Choroid plexus epithelial cell (primary cell): ENCODE measurements at places on chromosomes 6 and 20.
A peak's percentile ranks its signal among the peaks of the same experiment; 100 is the strongest.

GRCh38 chr20:10856237-10857015 is 182.6 kb upstream of the JAG1 start:
- DNase-seq = no peak

- DNase-seq = no peak
Measured at GRCh38 chr20:37382482-37383120, 36.7 kb downstream of the SRC start.

- no peak for DNase-seq
Measured at GRCh38 chr6:123802351-123802696, 1.3 kb upstream of the NKAIN2 start.

DNA sequence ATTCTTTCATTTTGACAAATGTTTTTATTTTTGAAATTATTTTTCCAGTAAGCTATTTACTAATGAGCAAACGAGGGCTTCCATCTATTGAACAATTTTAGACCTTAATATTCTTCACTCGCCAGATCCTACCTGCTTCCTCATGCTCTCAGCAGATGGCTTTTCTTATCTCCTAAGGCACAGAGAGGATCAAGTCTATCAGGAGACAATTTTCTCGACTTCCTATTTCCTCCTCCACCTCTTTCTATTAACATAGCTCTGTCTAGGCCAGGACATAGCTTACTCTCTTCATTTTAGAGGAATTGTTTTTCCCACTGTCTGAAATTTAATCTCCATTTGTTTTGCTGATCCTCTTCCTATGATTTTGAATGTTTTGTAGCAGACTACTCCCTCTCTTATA is 87.0 kb upstream of the MAN1A1 start:
- no peak for DNase-seq

GRCh38 chr20:33093074-33093473 is 13.6 kb downstream of the BPIFB4 start:
- DNase-seq = no peak

DNA sequence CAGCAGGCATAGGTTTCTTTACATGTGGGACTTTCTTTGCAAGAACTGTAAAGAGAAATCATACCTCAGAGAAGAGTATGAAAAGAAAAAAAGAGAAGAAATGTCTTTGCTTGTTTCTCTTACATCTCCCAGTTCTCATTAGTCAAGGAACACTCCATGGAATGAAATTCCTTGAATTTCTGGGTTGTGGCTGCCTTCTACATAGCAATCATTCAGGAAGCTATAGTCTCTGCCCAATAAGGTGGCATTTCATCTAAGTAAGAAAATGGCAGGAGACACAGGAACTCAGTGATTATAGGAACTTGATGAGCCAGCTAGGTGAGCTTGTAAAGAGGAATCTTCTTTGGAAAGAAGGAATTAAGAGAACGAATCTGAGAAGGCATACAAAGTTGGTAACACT is 197.0 kb upstream of the FKBP1C start:
- DNase-seq = no peak

GRCh38 chr6:85404564-85405174 is 45.2 kb upstream of the NT5E start:
- peak; percentile 87 for DNase-seq

- DNase-seq = peak; percentile 68
Measured at GRCh38 chr6:170553534-170554012, 466 bp upstream of the PSMB1 start.

DNA sequence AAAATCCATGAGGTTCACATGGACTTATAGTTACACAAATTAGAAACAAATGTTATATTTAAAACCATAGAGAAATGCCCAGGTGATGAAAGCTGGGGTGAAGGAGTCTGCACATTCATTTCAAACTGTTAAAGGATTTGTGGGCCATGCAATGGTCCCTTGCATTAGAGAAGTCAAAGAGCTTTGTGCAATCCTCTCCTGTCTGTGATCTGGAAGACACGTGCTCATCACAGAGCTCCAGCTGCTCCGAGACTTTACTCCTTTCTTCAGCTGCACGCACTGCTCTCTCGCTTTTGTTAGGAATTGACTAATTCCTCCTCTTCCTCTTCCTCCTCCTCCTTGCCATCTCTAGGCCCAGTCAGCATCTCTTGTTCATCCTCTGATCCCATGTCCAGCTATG is 4.1 kb upstream of the AIF1 start:
- no peak for DNase-seq

GRCh38 chr20:62840244-62841197 is 21.1 kb downstream of the TCFL5 start:
- DNase-seq = no peak

DNA sequence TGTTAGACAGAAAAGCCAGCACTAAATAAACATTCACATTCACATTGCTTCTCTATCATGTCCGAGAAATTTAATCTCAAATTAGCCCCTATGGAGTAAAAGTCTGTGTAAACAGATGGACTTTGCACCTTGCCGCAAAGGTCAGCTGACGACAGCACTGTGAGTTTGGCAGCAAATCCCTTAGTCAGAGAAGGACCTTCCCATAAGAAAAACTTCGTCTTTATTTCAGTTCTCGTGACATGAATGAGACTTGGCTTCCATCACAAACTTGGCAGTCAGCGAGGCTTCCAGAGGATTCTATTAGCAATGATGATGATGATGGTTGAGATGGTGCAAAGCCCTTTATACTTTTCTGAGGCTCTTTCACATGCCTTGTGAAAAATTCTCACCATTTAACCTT is 133.7 kb upstream of the IFNGR1 start:
- DNase-seq = peak; percentile 73

DNA sequence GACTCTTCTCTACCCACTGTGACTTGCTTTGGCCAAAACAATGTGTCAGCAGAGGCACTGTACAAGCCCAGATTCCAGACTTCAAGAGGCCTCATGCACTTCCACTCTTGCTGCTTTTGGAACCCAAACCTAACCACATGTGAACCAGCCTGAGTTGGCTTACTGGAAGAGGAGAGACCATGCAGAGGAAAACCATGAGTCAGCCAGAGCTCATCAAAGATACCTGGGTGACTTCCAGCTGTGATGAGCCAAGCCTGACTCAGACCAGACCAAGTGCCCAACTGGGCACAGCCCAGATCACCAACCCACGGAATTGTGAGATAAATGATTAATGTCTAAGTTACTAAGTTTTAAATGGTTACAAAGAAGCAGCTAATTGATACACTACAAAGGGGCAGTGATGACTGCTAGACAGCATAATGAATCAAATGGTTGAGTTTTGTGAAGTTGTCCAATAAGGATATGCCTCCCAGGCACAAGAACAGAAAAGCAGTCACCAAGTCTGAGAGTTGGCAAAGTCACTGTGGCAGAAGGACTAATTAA is 16.2 kb upstream of the BEND6 start:
- DNase-seq = peak; percentile 89

DNA sequence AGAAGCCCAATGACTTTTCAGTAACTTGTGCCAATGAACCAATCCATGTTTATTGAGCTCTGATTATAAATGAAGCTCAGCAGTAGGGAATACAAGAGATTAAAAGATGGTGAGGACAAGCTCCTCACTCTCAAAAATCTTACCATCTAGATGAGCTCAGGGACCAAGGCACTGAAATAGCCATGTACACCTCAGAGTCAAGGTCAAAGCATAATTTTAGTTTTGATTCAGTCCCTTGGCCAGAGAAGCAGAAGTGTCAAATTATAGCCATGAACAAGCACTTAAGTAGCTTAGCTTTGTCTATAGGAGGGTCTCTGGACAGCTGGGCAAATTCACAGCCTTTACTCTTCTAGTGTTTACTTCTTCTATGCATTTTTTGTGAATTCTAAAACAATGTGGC is 131.0 kb upstream of the DTNBP1 start:
- DNase-seq = no peak

DNA sequence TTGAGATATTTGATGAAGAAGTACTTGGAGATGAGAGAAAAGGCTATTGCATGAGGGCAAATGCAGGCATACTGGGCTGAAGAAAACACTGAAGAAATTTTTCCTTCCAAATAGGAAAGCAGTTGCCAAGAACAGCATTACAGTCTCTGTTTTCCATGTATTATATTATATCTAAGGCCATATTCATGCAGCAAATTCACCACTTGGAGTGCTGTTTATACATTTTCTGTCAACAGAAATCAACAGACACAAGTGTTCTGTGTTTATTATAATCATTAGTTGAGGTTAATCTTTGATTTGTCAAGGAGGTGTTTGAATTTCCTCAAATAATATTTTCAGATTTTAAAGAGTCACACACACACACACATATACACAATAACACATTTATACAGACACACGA is 268.8 kb upstream of the PLCB4 start:
- no peak for DNase-seq

GRCh38 chr20:673603-674001 is 2.0 kb downstream of the SCRT2 start:
- no peak for DNase-seq

- DNase-seq = no peak
Measured at GRCh38 chr20:6123649-6124014, 802 bp upstream of the FERMT1 start.

GRCh38 chr6:111718990-111719389 is 113.3 kb upstream of the TRAF3IP2 start:
- no peak for DNase-seq

DNA sequence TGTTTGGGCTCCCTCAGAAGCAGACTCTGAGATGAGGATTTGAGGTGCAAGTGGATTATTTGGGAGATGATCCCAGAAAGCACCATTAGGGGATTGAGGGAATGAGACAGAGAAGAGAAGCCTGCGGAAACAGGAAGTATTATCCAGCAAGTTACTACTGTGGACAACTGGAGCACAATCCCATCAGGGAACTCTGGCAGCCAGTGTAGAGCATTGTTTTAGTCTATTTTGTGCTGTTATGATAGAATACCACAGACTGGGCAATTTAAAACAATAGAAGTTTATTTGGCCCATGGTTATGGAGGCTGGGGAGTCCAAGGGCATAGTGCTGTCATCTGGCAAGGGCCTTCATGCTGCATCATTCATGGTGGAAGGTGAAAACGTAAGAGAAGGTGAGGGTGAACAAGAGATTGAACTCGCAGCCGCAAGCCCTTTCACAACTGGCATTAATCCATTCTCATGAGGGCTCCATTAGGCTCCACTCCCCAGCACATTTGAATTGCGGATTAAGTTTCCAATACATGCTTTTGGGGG is 43.5 kb upstream of the SLC9A8 start:
- no peak for DNase-seq

- DNase-seq = no peak
Measured at GRCh38 chr6:167113935-167114910, 8.7 kb upstream of the CCR6 start.

GRCh38 chr6:147741389-147741788 is 232.9 kb downstream of the SAMD5 start:
- DNase-seq = no peak

DNA sequence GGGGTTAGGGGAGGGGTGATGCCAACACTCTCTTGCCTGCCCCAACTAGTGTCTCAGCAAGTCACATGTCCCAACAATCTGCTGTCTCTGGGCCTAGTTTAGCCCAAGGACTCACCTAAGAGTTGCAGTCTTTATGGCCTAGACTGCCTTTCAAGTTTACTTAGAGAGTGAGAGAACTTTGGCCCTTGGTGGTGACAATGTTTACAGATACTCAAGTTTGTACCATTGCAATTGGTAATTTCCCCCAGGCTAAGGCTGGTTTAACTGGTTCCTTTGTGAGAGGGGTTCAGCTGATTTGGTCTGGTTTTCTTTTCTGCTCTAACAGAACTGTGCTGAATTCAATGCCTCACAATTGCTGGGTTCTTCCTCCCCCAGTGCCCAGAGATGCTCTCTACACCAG is 1279.9 kb upstream of the EYS start:
- no peak for DNase-seq

DNA sequence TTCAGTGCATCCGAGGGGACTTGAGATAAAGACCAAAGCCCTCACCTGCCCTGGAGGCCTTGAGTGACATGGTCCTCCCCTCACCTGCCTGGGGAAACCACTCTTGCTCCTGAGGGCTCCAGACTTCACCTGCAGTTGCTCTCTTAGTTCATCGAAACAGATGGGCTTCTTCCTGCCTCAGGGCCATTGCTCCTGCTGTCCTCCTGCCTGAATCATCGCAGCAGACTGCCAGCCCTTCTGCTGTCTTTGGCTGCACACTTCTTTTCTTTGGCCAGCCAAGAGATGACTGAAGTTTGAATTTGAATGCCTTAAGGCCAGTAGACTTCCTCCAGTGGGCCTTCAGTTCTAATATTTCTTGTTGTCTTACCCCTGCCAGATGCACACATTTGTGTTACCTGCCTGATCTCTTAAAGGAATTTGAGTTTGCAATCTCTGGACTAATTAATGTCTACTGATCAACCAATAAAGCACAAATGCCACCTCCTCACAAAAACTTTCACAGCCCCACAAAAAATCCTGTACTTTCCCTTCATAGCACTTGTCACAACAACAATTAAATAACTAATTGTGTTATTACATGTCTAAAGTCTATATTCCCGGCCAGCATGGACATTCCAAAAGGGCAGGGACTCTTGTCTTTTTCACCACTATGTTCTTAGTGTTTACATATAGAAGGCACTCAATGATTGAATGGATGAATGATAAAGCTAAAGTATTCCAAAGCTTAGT is 56.7 kb upstream of the SGK1 start:
- DNase-seq = peak; percentile 46

GRCh38 chr6:30985490-30985889 is 2.0 kb downstream of the MUC21 start:
- peak; percentile 13 for DNase-seq

GRCh38 chr6:41878961-41879405 is 16.2 kb downstream of the USP49 start:
- peak; percentile 56 for DNase-seq

DNA sequence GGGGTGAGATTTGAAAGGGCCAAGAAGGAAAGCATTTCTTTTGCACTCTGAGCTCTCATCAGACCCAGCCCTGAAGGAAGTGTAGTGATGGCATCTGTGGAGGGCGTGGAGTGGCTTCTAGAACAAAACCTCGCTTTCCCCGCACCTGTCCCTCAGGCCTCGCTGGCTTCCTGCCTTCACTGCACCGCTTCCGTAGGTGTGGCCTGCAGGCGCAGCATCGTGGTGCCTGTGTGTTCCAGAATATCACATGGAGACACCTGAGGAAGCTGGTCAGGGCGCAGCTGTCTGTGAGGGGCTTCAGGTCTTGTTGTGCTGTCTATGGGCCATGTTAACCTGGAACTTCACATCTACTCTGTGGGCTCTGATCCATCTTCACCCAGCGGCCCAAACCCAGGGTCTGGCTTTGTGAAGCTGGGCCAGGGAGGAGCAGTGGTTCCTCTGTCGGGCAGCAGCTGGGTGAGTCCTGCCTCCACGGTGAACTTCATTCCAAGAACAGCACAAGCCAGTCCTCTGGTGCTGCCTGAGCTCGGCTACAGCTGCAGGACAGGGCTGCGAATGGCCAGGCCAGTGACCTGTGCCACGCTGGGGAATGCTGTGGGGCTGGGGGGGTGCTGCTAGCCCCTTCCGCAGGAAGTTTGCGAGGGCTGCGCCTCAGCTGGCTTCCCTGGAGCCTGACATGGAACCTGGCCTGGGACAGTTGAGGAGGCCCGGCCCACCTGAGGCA is 40.9 kb downstream of the DSTN start:
- peak; percentile 18 for DNase-seq

DNA sequence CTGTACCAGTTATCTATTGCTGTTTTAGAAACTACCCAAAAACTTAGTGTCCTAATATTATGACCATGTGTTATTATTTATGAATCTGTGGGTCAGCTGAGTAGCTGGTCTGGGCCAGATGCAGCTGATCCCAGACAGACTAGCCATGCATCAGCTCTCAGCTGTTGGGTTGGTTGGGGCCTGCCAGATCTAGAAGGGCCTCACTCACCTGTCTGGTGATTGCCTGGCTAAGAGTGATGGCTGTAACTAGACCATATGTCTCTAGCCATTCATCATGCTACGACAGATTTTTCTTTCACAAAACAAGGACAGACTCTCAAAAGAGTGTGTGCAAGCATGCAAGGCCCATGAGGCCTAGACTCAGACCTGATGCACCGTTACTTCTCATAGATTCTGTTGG is 403.2 kb downstream of the SAMD5 start:
- DNase-seq = no peak

- DNase-seq = no peak
Measured at GRCh38 chr6:117227245-117227962, 38.0 kb upstream of the VGLL2 start.
